Sciatic nerve (tissue), 2 donors: ENCODE measurements at places on chromosomes 11 and 22.

GRCh38 chr11:112345706-112346105, 85.0 kb upstream of the PLET1 start:
- DNase-seq, result no peak

DNA sequence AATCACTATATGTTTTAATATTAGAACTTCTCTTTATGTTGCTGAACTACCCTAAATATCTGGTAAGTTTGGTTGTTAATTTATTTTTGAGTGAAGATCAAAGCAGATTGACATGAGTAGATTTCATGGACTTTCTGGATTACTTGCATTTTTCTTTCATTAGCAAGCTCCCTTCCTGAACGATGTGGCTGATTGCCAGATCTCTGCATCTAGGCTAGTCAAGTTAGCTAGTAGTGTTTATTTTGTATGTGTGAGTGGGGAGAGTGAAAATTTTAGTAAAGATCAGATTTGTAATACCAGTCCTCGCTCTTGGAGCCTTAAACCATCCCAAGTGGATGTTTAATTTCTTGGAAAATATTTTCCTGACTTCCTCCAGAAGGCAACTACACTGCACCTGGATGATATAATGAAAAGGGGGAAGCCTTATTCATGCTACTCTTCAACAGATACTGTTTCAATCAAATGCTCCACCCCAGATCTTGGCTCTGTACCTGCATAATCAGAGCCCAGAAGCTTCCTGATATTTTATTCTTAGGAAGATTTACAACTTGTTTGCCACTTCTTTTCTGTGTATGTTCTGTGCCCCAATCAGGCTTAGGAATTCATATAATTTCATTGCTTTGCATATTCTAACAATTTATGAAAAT, 143.2 kb upstream of the GRIA4 start:
- DNase-seq, result no peak

DNA sequence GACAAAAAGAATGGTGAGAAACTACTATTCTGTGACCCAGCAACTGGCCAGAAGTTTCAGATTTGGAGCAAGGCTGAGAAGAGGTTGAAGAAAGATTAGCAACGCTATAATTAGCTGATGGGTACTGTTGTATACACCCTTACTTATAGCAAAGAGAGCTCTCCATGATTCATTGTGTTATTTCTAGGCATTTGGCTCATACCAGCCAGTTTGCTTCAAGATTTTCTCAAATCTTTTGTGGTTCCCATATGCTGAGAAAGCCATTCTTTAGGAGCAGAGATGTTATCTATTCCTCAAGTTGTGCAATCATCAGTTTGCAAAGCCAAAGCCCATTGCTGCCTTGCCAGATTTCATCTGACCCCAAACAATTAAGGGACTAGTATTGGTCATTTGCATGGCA, 179.4 kb downstream of the ETS1 start:
- DNase-seq, result no peak

DNA sequence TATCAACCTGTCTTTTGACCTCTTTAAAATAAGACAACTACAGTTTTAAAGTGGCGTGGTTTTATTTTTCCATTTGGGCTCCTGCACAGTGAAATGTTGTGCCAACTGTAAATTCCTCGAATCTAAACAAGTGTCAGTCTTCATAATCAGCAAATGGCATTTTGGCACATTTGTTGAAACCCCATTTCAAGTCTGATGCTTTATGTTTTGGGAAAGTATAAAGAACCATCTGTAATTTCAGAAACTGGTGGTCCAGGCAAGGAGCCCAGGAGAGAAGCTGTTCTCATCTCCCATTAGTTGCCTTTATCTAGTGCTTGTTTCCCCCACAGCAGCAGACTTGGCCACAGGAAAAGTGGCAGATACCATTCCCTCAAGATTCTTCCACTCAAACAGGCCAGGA, 32.7 kb downstream of the VWA5A start:
- DNase-seq, result no peak

GRCh38 chr11:96014217-96014616, 90.3 kb upstream of the MTMR2 start:
- no peak for DNase-seq

- no peak for DNase-seq
Measured at GRCh38 chr11:45662096-45662664, 3.2 kb downstream of the CHST1 start.

- peak; percentile 79 for DNase-seq
Measured at GRCh38 chr11:662689-663274, 25.7 kb downstream of the DRD4 start.

- DNase-seq, result peak; percentile 53
Measured at GRCh38 chr22:50674130-50674500, 1.5 kb downstream of the SHANK3 start.

DNA sequence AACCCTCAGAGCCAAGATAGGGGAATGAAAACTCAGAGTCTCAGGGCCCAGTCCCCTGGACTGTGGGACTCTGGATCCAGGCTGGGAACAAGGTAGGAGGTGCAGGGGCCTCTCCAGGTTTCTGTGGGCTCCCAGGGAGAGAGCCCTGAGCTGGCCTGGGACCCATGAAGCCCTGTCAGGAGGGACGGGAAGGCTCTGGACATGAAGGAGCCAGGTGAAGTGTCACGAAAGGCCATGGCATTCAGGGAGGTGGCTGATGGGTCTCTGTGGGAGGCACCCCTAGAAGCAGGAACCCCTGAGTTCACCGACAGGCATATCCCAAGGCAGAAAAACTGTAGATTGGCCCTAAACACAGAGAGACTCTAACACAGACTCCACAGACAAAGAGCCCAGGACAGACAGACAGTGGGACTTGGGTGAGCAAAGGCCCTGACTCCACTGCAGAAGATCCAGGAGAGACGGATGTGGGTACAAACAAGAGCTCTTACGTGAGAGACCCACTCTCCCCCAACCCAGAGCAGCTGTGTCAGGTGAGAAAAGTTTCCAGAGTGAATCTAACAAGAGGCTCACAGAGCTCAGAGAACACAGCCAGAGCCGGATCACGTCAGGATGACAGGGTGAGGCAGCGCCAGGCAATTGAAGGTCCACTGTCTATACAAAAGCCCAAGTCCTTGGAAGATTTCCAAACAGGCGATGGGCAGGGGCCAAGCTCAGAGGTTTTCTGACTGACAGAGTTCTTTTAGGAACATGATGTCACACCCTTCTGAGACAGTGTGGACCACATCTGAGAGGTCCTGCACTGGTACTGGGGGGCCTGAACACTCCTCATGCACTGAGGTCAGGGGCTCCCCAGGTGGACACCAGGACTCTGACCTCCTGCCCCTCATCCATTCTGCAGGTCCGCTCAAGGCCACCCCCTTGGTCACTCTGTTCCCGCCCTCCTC, 27.4 kb downstream of the IGLL5 start:
- no peak for DNase-seq

GRCh38 chr22:32880893-32881596, 79.5 kb downstream of the TIMP3 start:
- no peak for DNase-seq

DNA sequence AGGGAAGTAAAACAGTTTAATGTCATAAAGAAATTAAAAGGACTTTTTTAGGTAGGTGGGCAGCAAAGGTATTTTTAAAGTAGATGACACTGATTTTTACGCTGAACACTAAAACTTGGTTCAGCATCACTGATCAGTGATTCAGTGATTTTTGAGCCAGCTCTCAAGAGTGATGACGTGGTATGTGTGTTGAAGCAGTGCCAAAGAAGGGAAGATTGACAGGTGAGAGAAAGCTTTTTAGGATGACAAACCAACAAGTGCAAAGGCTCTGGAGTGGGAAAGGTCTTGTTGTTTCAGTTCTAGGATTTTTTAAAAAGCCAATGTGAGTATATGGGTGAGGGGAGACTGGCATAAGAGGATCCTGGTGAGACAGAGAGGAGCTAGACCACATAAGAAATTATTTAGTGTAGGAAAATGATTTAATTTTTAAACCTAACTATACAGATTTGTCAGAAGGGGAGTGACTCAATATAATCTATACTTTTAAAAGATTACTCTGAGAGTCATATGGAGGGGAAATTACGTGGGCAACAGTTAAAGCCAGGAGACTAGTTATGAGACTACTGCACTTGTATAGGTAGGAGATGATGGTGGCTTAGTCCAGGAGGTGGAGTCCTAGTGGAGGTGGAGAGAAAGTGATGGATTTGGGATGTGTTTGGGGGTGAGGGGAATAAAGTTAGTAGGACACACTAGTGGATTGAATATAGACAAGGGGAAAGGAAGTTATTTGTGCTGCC, 17.6 kb upstream of the CALCB start:
- DNase-seq, result no peak

- DNase-seq, result no peak
Measured at GRCh38 chr11:107719073-107719472, 7.2 kb upstream of the SLN start.

- no peak for DNase-seq
Measured at GRCh38 chr11:73412308-73412707, 36.1 kb downstream of the RELT start.

GRCh38 chr11:117387992-117388755, 60.5 kb downstream of the CEP164 start:
- peak; percentile 35 for DNase-seq

DNA sequence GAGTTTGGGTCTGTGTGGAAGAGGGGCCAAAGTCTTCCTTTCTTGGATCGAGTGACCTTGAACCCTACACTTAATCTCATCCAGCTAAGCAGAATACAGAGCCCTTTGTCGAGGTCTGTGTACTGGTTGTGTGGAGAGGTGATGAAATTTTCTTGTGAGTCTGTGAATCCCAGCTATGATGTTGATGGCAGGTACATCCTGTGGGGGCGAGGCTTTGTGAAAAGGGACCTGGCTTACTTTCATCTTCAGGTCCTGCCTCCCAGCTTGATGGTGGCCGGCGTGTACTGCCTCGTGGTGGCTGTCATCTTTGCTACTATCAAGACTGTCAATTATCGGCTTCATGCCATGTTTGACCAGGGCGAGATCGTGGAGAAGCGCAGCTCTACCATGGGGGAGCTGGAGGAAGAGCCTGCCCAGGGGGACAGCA, 1.0 kb downstream of the PCNX3 start:
- no peak for DNase-seq

DNA sequence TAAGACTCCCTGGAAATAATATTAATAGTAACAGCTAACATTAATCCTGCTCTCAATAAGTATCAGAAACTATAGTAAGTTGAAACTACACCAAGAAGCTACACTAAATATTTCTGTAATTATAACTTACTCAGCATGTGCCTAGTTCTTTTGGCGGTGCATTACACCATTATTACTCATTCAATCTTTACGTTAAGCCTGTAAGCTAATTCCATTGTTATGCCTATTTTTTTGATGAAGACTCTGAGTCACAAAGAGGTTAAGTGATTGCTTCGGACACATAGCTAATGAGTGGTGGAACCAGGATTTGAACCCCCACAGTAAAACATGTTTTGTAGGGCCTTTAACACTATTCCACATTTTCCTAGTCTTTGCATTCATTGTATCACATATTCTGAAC, 111.6 kb downstream of the RASSF10 start:
- DNase-seq, result no peak

DNA sequence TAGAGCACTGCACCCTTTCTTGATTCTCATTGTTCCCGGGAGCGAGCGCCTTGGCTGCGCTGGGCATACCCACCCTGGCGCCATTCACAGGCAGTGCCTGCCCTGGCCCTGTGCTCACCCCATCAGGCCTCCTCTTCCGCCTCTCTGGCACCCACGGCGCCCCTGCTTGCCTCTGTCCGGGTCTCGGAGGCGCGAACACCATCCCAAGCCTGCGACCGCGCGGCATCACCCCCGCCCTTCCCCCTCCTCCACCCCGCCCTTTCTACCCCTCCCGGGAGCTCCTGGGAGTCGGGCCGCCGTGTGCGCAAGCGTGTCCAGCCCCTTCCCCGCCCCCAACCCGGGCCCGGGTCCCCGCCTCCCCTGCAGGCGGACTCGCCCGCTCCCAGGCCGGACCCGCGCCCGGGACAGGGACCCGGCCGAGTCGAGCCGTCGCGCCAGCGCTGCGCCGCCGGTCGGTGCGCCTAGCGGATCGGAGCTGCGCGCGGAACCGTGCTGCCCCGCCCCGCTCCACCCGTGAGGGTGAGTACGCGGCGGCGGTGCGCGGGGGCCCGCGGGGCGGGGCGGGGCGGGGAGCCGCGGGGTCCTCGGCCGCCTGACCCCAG, at the start of gene ST3GAL4:
Gene ST3GAL4, plus strand, starts transcription at position 363 of the 602 bp plus-strand sequence. CDS start 50,470 bp downstream, outside the sequence.
- peak; percentile 93 for DNase-seq

- no peak for DNase-seq
Measured at GRCh38 chr11:63775191-63775590, 6.6 kb upstream of the ZFTA start.

GRCh38 chr11:70473873-70474690, 75.8 kb downstream of the CTTN start:
- DNase-seq, result no peak

DNA sequence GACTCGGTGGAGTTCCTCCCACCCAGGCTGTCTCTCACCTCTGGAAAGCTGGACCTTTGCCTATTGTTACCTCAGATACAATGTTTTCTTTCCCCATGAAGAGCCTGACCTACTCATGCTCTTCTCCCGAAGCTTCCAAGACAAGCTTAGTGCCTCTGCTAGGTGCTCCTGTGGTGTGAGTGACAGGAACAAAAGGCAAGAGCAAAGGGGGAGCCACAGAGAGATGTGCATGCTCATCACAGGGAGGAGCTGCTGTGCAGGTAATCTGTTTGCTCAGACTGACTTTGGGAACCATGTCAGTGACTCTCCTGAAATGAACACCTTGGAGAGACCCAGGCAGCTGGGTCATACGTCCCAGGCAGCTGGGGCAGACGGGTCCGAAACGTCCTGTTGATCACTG, 53.6 kb upstream of the VSTM5 start:
- no peak for DNase-seq

DNA sequence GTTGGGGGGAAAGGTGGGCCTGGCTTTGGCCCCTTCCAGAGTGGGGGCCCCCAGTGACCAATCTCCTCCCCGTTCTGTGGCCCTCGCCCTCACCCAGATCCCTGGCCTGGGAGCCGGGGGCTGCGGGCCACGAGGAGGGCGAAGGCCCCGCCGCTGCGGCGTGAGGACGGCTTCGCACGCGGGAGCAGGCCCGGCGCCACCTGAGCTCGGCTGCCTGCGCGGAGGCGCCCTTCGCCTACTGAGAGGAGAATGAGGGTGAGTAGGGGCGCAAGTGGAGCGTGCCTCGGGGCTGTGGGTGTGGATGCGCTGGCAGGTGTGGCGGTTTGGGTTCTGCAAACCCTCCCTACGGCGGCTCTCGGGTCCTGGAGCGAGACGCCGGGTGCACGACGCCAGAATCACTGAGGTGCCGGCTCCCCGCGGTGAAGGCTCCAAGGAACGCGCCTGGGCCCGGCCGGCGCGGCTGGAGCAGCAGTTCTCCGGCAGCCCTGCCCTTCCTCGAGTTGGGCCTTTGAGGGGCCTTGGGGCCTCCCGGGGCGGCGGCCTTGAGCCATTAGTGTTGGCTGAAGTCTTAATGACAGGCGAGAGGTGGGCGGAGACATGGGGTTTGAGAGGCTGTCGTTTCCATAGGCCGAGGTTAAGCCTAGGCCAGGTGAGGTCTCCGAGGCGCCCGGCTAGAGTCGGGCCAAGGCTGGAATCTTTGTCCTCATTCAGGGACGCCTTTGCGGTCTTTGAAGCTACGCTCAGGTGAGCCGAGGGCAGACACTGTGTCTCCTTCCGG, 65.3 kb downstream of the CTTN start:
- DNase-seq, result no peak

GRCh38 chr22:44272401-44272771, 40.4 kb downstream of the SHISAL1 start:
- DNase-seq, result no peak
